Foreskin fibroblast (primary cell): ENCODE measurements at places on chromosomes 2 and 18.
A peak's percentile ranks its signal among the peaks of the same experiment; 100 is the strongest.

GRCh38 chr2:38634684-38635083 lies 31.2 kb upstream of the GALM start:
- DNase-seq = no peak

- DNase-seq = peak; percentile 44
Measured at GRCh38 chr2:197358931-197359330, 48.4 kb upstream of the ANKRD44 start.

- no peak for DNase-seq
Measured at GRCh38 chr2:225454412-225454811, 54.9 kb downstream of the NYAP2 start.

- no peak for DNase-seq
Measured at GRCh38 chr2:219766658-219767057, 139.2 kb downstream of the SLC4A3 start.

GRCh38 chr2:118255771-118256372 lies 167.6 kb downstream of the INSIG2 start:
- DNase-seq = no peak

GRCh38 chr2:74845217-74845751 lies 11.4 kb downstream of the HK2 start:
- peak; percentile 94 for DNase-seq

GRCh38 chr2:154707994-154708575 lies 9.6 kb downstream of the KCNJ3 start:
- no peak for DNase-seq

DNA sequence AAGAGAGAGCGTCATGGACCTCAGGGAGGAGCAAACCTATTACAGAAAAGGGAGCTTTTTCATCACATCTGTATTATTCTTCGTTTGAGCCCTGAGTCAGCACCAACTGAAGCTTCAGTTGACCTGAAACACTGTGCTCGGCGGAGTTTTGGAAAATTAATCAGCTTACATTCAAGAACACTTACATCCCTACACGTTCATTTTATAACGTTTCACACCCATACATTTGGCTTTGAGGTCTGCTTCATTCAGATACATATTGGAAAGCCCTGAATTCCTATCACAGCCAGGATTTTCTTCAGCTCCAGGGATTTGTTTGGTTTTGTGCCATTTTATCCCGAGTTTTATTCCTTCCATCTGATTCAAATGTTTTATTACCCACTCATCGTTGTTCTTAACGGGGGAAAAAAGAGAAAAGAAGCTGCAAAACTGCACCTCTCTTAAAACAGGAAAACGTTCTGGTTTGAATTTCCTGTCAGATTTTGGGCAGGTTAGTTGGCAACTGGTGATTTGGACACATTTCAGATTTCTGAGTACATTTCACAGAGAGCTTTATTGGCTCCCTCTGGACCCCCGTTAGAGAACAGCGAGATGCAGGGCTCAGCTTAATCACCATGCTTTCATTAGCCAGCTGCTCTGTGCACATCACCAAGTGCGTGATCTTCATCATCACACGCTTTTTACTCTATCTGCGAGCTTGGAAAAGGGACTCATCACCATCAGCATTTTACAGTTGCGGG lies 88.8 kb downstream of the CDC42EP3 start:
- DNase-seq = peak; percentile 67

DNA sequence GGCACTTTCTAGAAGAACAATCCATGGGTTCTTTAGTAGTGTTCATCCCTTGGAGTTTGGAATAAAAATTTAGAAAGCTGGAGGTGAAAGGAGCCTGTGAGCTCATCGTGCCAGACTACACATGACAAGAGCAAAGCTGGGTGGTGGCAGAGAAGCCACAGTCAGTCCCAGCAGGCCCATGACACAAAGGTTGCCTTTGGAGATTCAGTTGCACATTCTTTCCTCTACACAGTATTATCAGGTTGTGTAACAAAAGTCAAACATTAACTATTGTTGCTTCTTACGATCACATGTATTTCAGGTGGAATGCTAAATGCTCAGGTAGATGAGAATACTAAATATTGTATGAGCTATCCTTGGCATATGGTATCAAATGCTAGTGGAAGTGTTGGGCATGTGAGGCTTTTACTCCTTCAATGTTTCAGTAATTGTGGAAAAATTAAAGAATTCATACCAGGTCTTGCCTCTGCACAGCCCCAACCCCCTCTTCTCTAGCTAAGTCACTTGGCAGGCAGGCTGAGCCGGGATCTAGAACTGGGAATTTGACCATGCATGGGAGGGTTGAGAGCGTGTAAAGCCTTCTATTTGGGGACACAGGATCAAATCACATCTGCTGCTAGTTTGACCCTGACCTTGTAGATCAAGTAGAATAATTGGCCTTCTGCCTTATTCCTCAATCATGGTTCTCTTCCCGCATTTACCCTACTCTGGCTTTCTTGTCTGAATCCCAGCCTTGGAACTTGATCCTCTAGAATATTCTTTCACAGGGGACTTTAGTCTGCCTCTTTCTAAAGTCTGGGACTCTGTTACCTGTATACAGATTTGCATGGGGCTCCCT lies 230.9 kb downstream of the GCA start:
- DNase-seq = no peak

DNA sequence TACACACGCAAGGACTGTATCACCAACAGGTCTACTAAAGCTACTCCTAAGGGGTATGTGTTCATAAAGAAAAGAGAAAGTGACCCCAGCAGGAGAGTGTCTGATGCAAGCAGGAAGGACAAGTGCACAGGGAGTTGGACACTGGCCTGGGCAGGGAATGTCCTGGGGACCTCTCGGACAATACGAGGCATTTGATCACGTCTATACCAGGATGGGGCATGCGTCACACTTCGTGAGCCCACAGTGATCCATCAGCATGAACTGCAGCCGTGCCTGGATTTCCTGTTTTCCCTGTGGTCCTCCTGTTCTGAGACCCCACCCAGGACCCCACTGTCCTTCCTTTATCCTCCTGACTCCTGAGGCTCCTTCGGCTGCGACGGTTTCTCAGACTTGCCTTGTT lies 113.9 kb downstream of the HDAC4 start:
- no peak for DNase-seq

DNA sequence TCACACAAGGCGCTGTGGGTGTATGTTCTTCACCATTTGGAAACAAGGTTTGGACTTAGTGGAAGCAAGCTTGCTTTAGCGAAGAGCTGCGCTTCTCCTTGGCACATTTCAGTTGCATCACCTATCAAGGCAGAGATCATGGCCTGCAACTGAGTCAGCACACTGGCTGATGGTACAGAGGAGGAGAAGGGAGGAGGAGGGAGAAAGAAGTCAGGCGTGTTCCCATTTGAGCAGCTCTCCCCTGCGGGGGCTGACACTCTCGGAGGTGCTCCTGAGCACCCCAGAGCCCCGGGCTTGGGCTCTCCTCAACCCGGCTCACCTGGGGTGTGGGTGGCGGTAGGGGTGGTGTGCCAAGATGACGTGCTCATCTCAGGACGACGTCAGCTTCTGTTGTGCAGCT lies 6.0 kb upstream of the SERPINB5 start:
- no peak for DNase-seq

GRCh38 chr2:10940596-10940995 lies 28.9 kb downstream of the KCNF1 start:
- DNase-seq = no peak

DNA sequence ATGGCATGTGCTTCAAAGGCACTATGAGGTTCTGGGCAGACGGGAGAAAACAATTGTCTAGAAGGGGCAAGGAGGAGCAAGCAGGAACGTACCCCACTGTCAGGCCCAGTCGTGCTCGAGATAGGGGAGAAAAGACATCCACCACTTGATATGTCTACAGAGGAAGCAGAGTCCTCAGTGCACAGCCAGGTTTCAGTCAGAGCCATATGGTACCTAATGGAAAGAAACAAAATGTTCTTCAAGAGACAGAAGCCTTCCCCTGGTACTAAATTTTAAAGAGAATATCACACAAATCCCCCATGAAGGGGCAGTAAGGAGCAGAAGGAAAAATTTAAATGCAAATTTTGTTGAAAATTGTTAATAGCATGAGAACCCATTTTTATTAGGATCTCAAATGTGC lies 21.9 kb downstream of the THUMPD2 start:
- no peak for DNase-seq

GRCh38 chr2:27715318-27716210 lies 51.9 kb downstream of the SLC4A1AP start:
- peak; percentile 84 for DNase-seq

DNA sequence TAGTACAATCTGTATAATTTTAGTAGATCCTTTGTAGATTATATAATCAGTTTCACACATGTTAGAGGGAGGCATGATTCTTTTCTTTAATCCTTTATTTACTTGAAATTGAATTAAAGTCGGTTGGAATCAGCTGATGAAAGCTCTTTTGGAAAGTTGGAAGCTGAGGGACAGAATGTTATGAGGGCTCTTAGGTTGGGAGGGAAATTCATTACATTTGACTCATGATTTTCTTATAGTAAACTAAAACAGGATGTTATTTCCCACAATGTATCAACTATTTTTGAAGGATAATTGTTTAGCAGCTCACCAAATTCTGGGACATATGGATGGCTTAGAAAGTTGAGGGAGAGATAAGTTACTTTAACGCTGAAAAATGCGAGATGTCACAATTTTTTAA lies 52.7 kb upstream of the TMEFF2 start:
- peak; percentile 53 for DNase-seq

GRCh38 chr18:35073186-35074105 lies 32.2 kb downstream of the MAPRE2 start:
- peak; percentile 20 for DNase-seq

DNA sequence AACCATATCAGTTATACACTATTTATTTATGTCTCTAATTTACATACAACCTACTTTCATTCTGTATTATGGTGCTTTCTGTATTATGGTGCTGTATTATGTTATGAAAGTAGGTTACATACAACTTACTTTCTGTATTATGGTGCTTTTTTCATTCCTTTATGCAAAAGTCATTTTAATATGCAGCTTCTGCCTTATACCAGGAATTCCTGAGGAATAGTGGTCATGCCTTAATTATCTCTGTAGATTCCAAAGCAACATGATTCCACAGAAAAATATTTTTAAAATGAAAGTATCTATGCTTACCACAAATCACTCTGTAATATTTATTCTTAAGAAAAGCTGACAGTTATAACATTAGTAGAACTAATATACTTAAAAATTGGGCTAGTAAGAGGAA lies 922.0 kb upstream of the NRXN1 start:
- peak; percentile 37 for DNase-seq

GRCh38 chr2:45778720-45779171 lies 127.3 kb downstream of the PRKCE start:
- peak; percentile 72 for DNase-seq

DNA sequence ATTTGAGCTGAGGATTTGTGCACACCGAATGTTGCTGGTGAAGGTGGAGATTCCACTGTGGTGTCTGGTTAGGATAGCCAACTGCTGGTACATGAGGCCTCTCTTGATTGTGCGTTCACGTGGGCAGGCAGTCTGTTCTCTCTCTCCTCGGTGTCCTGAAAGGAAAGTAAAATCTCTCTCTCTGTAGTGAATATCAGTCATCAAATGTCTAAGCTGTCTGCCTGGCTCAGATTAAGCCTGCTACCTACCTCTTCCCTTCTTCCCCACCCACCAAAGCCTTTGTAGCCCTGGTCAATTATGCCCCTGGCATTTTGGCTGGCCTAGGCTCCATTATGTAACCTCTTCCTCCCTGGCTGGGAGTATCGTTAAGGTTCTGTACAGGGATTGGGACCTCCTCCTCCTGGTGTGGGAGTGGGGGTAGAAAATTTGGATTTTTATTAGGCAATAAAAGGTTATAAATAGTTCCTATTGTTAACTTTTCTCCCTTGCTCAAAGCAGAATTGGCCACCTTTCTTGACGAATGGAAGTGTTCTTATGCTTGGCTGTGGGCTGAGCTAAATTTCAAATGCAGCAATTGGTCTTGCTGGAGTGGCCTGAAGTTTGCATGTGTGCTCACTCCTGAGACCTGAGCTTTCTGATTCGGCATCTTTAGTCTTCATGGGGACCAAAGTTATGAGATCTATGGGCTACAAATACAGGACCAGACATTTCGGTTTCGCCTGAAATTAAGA lies 148.8 kb downstream of the WDSUB1 start:
- DNase-seq = no peak

GRCh38 chr2:43774617-43775016 lies 778 bp downstream of the DYNC2LI1 start:
- no peak for DNase-seq
